ENCODE measurements at places on chromosomes 6 and 20.

GRCh38 chr6:73699676-73700459 lies 3.9 kb downstream of the CD109 start:
- no peak for DNase-seq

DNA sequence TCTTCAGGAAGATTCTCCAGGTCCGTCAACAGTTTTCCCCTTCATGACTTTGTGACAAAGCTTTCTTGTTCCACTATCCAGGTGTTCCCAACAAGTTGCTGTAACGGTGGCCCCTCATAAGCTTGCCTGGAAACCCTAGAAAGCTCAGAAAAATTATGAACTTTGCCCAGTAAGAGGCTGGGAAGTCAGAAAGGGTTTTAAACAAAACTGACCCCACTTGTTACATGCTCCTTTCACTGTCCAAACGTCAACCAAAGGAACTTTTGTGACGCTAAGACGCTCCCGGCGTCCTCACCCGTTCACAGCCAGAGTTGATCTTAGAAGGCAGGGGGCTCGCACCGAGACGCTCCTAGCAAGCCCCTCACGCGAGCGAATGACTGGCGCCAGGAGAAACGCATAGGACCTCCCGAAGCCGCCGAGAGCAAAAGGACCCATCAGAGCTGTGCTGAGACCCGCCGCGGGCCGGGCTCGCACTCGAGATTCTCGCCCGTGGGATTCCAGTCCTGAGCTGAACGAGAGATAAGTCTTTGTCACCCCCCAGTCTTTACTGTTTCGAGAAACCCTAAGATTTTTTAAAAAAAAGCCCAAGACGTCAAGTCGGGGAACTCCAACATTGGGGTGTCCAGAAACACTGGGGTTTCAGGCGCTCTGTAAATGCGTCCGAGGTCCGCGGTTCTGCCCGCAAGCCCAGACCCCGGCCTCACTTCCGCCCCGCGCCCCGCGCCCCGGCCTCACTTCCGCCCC lies 544 bp upstream of the ACAT2 start:
- DNase-seq: no peak

DNA sequence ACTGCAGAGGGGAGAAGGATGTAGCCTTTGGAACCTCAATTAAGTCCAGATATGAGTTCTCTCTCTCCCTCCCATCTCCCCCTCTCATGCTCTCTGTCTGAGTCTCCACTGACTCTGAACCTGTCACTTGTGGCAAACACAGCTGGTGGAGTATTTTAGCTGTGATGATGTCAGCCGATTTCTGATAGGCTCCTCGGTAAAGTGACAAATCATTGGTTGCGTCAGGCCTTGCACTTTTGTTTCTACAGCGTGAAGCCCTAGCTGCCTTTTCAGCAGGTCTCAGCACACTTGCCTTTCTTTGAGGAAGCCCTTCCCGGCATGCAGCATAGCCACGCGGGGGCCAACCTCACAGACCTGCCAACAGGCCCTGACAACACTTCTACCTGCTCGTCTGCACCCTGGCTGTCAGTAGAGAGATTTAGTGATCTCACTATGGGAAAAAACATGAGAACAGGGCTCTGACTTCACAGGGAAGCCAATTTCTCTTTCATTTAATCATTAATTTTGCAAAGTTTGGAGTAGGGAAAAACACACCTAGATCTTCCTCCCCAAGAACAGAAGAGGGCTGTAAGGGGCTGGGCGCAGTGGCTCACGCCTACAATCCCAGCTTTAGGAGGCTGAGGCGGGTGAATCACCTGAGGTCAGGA lies 84.4 kb downstream of the GMPR start:
- DNase-seq: peak; percentile 67

DNA sequence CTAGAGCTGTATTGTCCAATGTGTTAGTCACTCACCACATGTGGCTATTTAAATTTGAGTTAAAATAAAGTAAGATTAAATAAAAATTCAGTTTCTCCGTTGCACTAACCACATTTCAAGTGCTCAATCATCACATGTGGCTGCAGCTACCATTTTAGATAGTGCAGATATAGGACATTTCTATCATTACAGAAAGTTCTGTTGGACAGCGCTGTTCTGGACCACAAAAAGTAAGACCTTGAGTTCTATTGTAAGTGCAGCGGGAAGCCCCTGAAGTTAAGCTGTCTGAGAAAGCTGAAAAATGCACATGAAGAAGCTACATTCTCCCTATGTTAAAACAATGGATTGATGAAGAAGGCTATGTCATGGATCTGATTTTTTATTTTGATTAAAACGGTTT lies 1.1 kb downstream of the ORC3 start:
- no peak for DNase-seq

DNA sequence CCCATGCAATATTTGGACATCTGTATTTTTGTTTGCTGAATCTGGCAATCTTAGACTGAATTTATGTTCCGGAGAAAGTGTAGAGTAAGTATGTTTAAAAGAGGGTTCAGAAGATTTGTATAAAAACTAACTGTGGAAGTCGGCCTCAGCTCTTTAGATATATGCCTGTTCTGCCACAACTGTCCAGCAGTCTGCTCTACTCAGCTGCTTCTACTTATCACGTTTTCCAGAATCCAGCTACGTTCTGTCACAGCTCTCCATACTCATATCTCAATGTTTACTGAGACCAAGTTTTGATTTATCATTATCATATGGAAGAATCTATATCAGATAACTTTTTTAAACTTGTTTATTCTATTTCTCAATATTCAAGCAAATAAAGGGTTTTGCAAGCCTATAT lies 721.3 kb downstream of the EYS start:
- DNase-seq: no peak

DNA sequence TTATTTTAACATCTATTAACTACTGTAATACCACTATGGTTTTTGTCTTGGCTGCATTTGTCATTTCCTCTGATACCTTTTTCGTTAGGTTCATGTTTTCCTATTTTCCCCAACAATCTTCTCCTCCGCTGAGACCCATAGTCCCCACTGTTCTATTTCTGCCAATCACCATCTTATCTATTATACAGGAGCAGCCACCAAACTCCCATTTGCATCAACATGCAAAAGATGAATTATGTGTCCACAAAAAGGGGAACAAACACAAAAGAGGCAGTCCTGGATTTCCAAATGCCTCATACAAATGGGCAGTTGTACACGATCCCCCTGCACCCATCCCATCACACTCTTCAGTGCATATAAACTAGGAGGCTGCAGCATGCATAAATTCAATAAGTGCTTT lies 121.7 kb upstream of the MYLIP start:
- no peak for DNase-seq

DNA sequence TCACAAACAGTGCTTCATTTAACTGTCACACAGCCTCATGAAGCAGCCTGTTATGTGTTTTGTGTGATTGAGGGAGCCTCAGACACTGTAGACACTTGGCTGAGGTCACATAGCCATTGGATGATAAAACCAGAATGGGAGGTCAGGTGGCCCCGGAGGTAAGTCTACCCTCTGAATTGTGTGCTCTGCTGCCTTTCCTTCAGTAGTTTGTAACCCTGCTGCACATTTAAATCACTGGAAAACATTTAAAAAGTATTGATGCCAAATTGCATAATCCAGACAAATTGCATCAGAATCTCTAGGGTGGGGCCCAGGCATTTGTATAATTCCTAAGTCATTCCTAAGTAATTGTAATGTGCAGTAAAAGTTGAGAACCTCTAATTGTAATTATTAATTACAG lies 85.2 kb upstream of the ECI2 start:
- no peak for DNase-seq

DNA sequence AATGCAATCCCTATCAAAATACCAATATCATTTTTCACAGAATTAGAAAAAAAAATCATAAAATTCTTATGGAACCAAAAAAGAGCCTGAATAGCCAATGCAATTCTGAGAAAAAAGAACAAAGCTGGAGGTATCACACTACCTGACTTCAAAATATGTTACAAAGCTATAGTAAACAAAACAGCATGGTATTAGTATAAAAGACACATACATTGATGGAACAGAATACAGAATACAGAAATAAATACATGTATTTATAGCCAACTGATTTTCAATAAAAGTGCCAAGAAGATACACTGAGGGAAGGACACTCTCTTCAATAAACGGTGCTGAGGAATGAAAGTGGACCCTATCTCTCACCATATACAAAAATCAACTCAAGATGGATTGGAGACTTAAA lies 28.7 kb upstream of the AKAP12 start:
- no peak for DNase-seq

DNA sequence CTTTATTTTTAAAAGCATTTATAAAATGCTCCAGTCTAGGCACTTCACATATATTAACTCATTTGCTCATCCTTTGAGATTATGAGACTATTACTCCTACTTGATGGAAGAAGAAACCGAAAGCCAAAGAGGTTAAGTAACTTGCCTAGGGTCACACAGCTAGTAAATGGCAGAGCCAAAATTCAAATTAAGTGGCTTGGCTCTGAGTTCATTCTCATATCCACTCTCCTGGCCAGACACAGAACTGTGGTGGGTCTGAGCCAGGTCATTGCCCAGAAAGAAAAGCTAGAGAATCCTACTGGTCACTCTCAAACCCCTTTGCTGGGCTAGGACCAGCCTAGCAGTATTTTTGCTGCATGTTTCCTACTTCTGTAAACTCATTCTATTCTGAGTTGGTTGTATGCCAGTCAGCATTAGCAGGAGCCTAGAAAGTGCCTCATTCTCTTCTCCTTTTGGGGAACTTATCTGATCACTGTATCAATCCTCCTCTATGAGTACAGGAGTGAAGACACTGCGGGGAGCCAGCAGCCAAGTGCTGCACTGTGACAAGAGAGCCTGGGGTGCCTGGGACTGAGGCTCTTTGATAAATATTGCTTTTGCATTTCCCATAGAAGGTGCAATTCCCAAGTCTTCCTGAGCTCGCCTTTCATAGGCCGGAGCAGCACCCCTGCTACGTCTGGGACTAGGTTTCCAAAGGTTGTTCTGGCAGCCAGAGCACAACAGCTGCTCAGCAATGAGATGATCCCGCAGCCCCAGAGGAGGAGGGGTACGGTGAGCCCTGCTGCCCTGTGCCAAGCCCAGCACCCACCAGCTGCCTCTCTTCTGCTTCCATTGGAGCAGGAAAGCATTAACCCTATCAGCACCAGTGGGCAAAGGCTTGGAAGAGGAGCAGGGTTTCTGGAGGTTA lies 728.3 kb downstream of the MAFB start:
- peak; percentile 45 for DNase-seq

GRCh38 chr6:118897386-118897785 lies 3.4 kb downstream of the ASF1A start:
- no peak for DNase-seq

GRCh38 chr20:38203981-38204357 lies 38.9 kb upstream of the TGM2 start:
- no peak for DNase-seq

DNA sequence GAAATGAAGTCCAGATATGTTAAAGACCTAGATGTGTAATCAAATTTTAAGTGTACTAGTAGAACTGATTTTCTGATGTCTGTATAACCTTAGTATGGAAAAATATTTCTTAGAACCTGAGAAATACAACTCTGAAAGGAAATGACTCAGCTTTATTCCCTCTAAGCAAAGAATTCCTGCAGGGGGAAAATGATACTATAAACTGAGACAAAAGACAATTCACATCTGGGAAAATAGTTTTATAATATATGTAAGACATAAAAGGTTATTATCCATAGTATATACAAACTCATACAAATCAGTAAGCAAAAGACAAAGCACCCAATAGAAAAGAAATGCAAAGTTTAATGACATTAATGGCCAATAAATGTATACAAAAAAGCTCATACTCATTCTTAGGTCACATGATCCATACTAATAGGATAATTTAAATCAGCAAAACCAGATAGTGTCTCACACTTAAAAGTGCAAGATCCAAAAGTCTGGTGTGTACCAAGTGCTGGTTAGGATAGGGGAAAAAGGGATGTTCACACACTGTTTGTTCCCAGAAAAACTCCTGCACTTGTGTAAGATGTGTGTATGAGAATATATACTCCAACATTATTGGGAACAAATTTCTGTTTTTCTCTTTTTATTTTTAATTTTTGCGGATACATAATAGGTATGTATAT lies 22.6 kb downstream of the RNF217 start:
- no peak for DNase-seq

DNA sequence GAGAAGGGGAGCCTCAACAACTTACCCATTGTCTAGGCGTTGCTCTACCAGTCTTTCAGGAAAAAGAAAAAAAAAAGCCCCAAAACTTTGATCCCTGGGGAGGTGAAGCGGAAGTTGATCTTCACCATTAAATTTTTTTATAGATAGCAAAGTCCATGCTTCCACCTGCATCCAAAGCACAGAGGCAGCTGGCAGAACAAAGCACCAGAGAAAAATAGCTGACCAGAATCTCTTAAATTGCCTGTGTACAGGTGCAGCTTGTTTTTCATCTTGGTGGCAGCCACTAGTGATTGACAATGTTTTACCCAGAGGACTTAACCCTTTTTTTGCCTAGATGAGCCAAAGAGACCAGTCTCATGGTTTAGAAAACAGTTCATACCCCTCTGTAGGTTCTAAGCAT lies 86.0 kb downstream of the MYB start:
- no peak for DNase-seq

- no peak for DNase-seq
Observed at GRCh38 chr6:129104131-129104530, 221.2 kb downstream of the LAMA2 start.

DNA sequence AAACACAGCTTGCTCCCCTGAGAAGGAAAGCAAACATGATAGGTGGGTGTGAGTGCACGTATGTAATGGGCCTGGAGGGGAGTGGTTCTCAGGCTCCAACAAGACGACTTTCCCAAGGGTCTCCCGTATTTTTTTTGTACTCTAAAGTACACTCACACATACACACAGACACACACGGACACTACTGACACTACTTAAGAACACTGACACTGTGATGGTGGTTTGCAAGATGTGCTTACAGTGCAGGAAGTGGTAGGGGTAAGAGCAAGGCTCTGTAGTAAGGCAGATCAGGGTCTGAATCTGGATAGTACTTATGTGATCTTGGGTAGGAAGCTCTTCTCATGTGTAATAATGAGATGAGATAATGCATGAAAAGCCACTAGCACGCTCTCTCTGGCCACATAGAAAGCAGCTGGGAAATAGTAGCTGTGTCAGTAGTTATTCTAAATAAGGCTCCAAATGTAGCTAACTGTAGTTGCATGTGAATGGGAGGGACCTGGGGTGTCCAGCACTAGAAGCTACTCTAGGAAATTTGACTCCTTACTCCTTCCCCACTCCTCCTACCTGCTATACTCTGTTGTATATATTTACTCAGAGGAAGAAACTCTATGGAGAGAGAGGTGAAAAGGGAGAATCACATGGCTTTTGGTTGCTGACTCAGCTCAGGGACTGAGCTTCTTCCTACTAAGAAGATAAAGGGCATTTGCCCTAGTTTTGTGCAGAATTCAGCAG lies 8.4 kb upstream of the ZBTB24 start:
- DNase-seq: no peak

DNA sequence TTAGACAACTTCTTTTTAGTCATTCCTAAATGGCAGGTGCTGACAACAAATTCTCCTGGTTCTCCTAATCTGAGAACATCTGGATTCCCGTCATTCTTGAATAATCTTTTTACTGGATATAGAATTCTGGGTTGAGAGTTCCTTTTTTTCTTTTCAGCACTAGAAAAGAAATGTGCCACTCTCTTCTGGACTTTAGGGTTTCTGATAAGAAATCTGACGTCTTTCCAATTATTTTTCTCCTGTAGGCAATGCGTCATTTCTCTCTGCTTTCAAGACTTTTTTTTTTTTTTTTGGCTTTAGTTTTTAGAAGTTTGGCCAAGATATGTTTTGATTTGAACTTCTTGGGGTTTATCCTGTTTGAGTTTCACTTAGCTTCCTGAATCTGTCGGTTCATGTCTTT lies 66.1 kb upstream of the RNF24 start:
- no peak for DNase-seq

- no peak for DNase-seq
Observed at GRCh38 chr6:119966484-119966883, 616.9 kb upstream of the MAN1A1 start.

GRCh38 chr6:134453792-134454510 lies 136.0 kb upstream of the SGK1 start:
- no peak for DNase-seq

Measured in muscle of arm (tissue), 14 donors.